ENCODE measurements at places on chromosomes 1 and 21.

DNA sequence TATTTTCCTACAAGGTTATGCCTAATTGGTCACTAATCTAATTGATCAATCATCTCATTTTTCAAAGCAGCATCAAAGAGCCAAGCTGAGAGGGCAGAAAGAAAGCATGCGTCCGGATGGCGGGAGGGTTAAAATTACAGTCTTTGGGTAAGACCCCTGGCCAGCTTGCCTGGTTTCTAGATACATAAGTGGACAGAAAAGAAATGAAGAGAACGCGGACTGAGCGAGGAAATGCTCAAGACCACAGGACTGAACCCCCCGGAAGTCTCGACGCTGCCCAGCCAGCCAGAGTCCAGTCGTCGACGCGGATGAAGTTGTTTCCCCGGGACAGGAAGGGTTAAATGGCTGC lies 297.2 kb downstream of the OMA1 start:
- DNase-seq: no peak

- no peak for DNase-seq
Observed at GRCh38 chr1:170049176-170049800, 25.2 kb downstream of the KIFAP3 start.

GRCh38 chr1:109089242-109090015 lies 1.1 kb upstream of the TMEM167B start:
- peak; percentile 86 for DNase-seq

GRCh38 chr1:4700801-4701200 lies 46.4 kb downstream of the AJAP1 start:
- no peak for DNase-seq

DNA sequence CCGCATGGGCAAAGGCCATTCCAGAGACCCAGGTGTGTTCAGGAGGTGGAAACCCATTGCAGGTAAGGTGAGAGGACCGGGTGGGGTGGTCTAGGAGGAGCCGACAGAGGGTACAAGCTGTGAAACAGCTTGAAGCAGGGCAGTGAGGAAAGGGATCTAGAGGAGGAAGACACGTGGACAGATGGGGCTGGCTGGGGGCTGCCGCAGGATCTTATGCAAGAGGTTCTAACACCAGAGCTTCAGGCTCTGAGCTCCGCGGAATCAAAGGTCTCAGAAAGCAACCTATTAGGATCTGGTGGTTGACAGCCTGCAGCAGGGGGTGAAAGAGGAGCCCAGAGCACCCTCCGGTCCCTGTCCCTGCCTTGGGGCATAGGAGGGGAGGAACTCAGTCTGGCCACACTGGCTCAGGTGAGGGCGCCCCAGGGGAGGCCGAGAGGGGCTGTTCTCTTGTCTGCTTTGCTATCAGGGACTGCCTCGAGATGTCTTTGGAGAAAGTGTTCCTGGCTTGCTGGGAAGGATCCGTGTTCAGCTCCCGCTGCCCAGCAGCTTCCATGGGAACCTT lies 1.9 kb downstream of the TFF1 start:
- DNase-seq: no peak

- no peak for DNase-seq
Observed at GRCh38 chr1:105210747-105211146, 1461.0 kb downstream of the AMY1C start.

DNA sequence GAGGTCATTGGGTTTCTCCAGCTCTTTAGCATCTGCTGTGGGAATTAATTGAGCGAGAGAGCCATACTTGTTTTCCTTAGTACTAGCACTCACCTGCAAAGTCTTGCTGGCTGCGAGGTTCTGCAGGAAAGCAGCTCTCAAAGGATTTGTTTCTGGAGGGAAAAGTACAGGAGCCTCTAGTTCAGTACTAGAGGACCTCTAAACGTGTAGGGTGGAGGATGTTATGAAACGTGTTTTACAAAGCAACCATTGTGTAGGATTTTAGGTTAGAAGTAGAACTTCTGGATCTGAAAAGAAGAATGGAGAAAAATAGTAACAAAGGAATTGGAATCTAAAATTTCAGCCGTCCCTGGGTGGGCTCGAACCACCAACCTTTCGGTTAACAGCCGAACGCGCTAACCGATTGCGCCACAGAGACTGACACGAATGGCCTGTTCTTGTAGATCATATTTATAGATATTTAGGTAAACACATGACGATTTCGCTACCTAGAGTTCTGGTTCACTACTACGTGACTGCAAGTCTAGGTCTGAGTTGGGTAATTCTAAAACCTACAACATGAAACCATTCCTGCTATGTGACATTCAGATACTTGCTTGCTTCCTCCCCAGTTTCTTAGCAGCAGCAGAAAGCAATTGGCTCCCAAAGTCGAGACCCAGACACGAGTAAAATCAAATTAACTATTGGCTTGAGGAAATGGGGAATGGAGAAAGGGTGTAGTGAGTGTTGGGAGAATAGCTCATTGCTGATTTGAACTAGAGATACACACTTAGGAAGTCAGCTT lies 60.2 kb upstream of the CFAP126 start:
- DNase-seq: peak; percentile 72

- DNase-seq: no peak
Observed at GRCh38 chr1:31180338-31180737, 59.3 kb downstream of the NKAIN1 start.

GRCh38 chr1:4554271-4554865 lies 100.0 kb upstream of the AJAP1 start:
- DNase-seq: no peak

- DNase-seq: peak; percentile 15
Observed at GRCh38 chr1:100400404-100400803, 48.1 kb downstream of the CDC14A start.

DNA sequence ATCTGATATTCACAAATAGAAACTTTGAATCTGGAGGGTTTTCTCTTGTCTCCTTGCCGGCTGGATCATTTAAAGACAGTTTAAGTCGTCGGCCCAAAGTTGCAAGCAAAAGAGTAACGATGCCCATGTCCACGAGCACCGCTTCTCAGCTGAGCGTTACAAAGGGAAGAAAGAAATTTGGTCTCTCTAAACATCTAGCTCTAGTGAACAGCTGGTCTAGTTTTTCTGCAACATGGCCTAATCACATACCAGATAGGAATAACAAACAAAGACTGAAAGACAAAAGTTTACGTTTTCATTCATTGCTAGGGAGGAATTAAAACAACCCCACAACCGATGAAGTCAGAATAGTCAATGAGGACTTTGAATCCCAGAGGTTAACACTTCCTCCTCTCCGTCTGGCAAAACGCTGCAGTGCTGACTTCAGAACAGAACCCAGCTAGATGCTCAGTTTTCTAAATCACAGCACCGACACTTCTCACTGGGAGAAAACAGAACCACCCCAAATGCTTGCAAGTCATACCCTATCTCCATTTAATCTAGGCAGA lies 69.4 kb downstream of the NTPCR start:
- DNase-seq: no peak

DNA sequence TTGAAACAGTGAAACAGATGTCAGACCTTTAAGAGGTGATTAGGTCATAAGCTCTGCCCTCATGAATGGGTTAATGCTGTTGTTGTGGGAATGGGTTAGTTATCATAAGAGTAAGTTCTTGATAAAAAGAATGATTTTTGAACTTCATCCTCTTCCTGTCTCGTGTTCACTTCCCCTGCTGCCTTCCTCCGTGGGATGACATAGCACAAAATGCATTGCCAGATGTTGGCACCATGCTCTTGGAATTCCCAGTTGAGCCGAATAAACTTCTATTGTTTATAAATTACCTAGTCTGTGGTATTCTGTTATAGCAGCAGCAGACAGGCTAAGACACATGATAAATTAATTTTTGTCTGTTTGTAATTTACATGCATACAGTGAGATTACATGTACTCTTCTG lies 112.0 kb upstream of the LRRC7 start:
- no peak for DNase-seq

DNA sequence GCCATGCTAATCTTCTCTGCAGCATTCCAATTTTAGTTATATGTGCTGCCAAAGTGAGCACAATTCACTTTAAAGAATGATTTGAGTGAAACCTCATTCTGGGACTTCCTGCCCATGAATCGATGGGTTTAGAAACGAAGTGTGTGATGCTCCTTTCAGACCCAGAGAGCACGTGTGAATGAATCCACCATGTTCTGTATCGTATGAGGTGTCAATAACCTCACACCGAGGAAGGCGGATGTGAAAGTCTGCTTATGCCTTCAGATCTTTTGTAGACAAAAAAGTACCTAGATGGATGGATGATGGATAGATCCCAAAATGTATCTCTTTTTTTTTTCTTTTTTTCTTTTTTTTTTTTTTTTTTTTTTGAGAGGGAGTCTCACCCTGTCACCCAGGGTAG lies 13.8 kb downstream of the UBASH3A start:
- DNase-seq: no peak

GRCh38 chr1:200147742-200148141 lies 120.2 kb downstream of the NR5A2 start:
- no peak for DNase-seq

DNA sequence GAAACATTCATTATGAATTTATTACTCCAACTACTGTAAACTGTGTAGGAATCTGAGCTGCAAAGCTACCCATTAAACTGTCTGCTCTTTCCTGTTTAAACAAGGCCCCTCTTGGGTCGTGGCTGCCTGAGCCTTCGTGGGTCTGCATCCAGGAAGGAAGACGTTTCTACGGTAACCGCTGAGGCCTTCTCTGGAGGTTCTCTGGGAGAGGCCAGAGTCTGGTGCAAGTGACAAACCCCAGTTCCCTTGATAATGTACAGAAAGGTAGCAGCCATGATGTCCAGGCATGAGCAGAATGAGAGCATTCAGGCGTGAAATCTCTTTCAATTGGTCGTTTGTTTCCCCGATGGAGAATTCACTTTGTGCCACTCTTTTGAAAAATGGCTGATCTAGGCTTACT lies 350.2 kb downstream of the PLPP3 start:
- DNase-seq: no peak

DNA sequence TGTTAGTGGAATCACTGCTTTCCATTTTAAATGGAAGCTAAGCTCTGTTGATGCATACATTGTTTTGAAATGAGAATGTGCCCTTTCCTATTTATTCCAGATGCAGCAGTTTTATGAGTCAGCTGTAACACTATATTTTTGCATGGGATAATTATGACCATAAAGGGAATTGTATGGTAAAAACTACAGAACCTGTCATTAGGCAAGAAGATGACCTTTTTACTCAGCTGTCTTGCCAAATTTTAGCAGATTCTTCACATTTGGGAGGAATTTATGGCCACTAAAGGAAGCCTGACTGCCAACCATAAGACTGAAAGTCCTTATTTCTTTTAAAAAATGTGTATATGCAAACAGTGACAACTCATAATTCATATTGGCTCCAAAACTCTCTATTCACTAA lies 356.3 kb upstream of the PRMT6 start:
- DNase-seq: peak; percentile 41

GRCh38 chr1:181013144-181013543 lies 9.5 kb downstream of the STX6 start:
- DNase-seq: no peak

DNA sequence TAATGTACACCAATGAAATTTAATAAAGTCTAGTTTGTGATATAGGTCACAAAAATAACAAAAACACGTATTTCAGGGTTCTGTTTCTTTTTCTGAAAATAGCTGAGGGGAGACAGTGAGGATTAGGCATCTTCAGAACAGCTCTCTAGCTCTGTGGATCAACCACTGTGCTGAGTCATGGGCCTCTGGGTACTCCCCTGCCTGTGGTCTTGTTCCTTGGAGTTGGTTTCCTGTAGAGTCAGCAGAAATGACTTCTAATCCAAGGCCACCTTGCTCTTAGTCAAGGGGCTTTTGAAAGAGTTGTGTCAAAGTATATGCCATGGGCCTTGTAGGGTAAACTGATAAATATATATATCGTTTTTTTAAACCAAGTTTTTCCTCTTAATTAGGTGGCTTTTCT lies 141.8 kb upstream of the ZRANB2 start:
- peak; percentile 25 for DNase-seq

- no peak for DNase-seq
Observed at GRCh38 chr1:248013229-248013710, at the start of gene OR2L5. OR2L5 (plus strand) TSS chr1:248013660; CDS start chr1:248021948, 8,288 bp downstream.

DNA sequence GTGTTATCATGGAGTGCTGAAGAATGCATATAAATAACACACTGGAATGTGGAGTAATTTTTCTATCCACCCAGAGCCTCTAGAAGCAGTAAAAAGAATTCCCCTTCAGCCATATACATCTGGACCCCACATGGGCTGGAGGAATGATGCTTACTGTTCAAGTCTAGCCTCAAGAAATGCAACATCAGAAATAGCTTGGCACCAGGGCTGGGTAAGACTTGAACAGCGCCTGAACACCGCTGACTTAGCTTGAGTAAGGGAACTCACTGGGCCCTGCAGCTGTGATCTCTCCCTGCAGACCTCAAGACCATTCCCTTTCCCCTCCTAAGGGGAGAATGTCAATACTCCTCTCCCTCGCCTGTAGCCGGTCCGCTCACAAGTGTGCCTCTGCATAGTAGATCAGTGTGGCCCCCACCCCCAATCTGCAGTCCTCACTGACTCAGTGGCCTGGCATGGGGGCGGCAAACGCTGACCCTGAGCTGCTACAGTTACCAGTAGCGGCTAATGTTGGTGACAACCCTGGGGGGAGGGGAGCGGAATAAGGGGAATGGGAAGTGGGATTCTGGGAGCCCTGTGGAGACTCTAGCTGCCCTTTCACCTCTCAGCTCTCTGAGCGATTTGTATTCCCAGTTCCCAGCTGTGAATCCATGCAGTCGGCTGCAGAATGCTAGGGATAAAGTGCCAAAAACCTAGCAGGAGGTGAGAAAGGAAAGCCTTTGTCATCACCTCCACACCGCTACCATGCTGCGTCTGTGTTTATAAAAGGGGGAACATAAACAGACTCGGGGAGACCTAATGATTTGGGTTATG lies 483.9 kb downstream of the DISC1 start:
- DNase-seq: peak; percentile 13
